Activated CD4-positive, alpha-beta T cell treated with anti-CD3 and anti-CD28 coated beads, Interleukin-2, amount 50 U/mL, for 16 hours (primary cell): ENCODE measurements at places on chromosomes 5 and 9.

DNA sequence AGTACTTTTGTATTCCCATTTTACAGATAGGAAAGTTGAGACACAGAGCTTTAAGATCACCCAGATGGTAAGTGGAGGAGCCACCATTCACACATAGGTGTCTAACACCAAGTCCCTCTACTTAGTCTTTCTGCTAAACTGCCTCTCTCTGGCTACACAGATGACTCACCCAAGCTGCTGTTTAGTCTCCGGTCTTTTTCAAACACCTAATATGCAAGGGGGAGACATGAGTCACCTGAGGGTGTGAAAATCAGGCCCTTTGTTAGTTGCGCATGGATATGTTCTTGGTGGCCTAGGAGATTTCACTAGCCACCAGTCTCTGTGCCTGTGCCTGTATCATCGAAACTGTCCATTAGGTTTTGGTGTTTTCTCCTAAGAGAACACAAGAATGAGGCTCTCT, 117.8 kb downstream of the MAST4 start:
- peak; percentile 71 for DNase-seq

- DNase-seq, result peak; percentile 78
These were observed 69.2 kb upstream of the S1PR3 start for GRCh38 chr9:88922091-88922490.

DNA sequence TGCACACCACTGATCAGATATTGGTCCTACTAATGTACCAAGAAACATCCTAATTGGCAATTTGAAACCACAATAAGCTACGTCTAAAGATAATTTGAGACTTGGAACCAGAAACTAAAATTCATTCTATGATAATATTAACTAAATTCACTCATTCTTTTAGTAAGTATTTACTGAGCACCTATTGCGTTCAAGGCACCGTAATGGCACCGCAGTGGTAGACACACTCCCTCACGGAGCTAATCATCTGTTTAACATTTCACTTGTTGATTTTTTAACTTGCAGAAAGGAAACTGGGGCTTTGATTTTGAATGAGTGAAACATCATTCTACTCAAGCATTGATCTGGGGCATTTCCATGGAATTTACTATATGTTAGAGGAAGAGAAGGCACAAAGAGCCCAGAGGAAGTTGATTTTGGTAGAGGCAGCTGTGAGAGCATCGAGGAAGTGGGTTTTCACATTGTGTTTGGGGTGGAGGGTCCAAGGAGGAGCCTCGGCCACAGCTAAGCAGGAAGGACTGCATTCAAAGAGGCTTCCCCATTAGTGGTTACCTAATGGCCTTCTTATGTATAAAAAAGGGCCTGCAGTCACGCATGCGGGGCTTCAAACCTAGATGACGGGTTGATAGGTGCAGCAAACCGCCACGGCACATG, 7.1 kb downstream of the RAPGEF1 start:
- DNase-seq, result peak; percentile 71

GRCh38 chr5:135667673-135668072, 88.9 kb upstream of the CXCL14 start:
- DNase-seq, result no peak

GRCh38 chr9:136021872-136022681, 60.9 kb upstream of the UBAC1 start:
- DNase-seq, result no peak
